ENCODE measurements at places on chromosomes 7 and 10.

- no peaks in the 10 kb centered on the region for H3K4me1 ChIP-seq
- no peak for DNase-seq
- H3K36me3 ChIP-seq, result no peaks in the 10 kb centered on the region
- no peak overlapping the region for H3K4me3 ChIP-seq
- peaks cover 2% of the 10 kb centered on the region for H3K27me3 ChIP-seq
These were observed 37.0 kb upstream of the MINDY3 start for GRCh38 chr10:15897287-15897686.

GRCh38 chr7:100120733-100121036 is 1.3 kb downstream of the CNPY4 start:
- H3K4me3 ChIP-seq, result peak overlapping the region; percentile 87
- no peak for DNase-seq
- no peak overlapping the region for H3K27ac ChIP-seq
- peaks cover 22% of the 10 kb centered on the region for H3K36me3 ChIP-seq

GRCh38 chr10:102620591-102621442 is 23.5 kb upstream of the TRIM8 start:
- H3K4me3 ChIP-seq, result no peak overlapping the region
- H3K27ac ChIP-seq, result peak overlapping the region; percentile 72
- H3K4me1 ChIP-seq, result peaks cover 71% of the 10 kb centered on the region
- peaks cover 39% of the 10 kb centered on the region for H3K36me3 ChIP-seq
- no peaks in the 10 kb centered on the region for H3K27me3 ChIP-seq

DNA sequence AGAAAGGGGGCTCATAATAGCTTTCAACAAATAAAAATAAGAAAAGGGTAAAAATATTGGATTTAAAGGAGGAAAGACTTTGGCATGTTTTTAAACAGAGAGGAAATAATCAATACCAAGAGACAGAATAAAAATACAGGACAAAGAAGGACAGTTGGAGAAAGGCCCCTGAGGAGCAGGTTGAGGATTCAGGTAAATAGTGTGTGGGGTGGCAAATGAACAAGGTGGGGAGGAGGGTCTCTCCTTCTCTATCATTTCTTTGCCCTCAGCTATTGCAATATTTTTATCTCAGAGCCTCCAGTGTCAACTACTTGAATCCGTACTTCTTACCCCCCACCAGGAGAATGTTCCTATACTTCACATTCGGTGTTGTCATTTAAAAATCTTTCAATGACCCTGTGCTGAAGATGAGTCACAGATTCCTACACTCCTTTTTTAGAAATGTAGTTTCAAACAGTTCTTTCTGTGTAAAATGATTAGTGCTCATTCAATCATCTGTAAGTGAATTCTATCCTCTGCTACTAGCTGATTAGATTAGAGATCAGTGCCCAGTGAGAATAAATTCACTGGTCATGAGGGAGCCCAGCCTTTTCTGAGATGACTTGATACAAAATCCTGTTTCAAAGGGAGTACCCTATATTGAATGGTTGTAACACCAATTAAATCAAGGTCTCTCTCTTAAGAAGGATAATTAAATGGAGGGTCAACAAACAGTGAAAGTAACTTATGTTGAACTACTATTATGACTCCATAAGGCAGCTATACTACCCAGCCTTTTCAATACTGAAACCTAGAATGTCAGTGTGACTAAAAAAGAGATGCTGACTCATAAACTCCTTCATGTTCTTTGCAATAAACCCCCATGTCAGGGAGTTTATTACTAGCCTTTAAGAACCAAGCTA is 50.4 kb upstream of the WNT16 start:
- H3K4me1 ChIP-seq, result no peaks in the 10 kb centered on the region
- H3K36me3 ChIP-seq, result no peaks in the 10 kb centered on the region
- H3K27ac ChIP-seq, result no peak overlapping the region
- H3K4me3 ChIP-seq, result no peak overlapping the region

- peaks cover 10% of the 10 kb centered on the region for H3K4me1 ChIP-seq
- no peaks in the 10 kb centered on the region for H3K36me3 ChIP-seq
- no peak overlapping the region for H3K4me3 ChIP-seq
- no peaks in the 10 kb centered on the region for H3K27me3 ChIP-seq
- no peak for DNase-seq
- no peak overlapping the region for H3K27ac ChIP-seq
These were observed 3.7 kb upstream of the ZFYVE27 start for GRCh38 chr10:97733256-97733655.

GRCh38 chr10:17648243-17649035 is 4.5 kb downstream of the STAM start:
- no peaks in the 10 kb centered on the region for H3K36me3 ChIP-seq
- no peaks in the 10 kb centered on the region for H3K27me3 ChIP-seq
- H3K4me1 ChIP-seq, result peaks cover 2% of the 10 kb centered on the region

All from muscle of leg (tissue), 16 donors.